ENCODE measurements at places on chromosomes 3 and 15.
A peak's percentile ranks its signal among the peaks of the same experiment; 100 is the strongest.

DNA sequence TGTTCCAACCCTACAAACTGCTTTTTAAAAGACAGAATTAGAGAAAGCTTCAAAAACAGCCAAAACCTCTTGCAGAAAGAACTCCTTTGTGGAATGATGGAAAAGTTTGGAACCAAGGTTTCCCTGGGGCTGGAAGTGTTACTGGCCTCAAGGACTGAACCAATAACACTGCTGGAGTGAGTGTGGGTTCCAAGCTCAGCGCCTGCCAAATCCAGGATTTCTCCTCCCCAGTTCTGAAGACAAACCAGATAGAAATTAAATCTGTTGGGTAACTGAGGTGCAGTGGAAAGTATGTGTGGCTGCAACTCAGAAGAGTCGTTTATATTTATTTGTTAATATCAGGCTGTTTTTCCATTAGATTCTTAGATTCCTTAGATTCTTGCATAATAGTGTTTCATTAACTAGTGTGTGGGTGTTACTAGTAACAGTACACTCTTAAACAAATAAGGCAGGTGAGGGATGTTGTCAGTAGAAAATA lies 66.5 kb upstream of the FNDC3B start:
- no peaks in the 10 kb centered on the region for H3K27me3 ChIP-seq
- no peaks in the 10 kb centered on the region for H3K36me3 ChIP-seq
- no peak overlapping the region for H3K27ac ChIP-seq
- DNase-seq = no peak
- no peaks in the 10 kb centered on the region for H3K4me1 ChIP-seq

DNA sequence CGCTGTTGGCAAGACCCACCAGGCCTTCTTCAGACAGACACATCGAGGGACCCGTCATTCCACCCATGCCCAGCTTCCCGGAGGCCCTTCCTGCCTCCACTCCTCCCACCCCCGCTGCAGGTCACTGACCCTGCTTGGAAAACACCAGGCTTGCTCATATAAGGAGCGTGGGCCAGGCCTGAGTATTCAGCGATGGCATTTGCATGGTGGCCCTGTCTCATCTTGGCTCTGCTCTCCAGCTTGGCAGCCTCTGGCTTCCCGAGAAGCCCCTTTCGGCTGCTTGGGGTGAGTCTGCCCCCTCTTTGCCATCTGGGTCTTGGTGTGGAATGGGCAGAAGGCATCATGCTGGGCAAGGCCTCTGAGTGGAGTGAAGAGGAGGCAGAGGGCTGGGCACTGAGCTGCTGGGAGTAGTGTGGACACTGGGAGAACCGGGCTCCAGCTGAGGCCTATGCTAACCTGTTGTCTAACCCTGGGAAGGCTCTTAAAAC lies at the start of gene ITIH3:
ITIH3 (plus strand) TSS at position 185 of the 488 bp plus-strand sequence; CDS start at position 193, 8 bp downstream.
- no peak within 1 kb of the TSS for H3K4me3 ChIP-seq
- H3K27me3 ChIP-seq = no peaks in the 10 kb centered on the region
- DNase-seq = no peak
- no peaks in the 10 kb centered on the region for H3K4me1 ChIP-seq
- H3K27ac ChIP-seq = no peak within 1 kb of the TSS

- DNase-seq = no peak
- no peak overlapping the region for H3K27ac ChIP-seq
- H3K4me1 ChIP-seq = no peaks in the 10 kb centered on the region
- H3K27me3 ChIP-seq = no peaks in the 10 kb centered on the region
- H3K36me3 ChIP-seq = no peaks in the 10 kb centered on the region
Observed at GRCh38 chr15:87614704-87615103, 641.8 kb downstream of the NTRK3 start.

DNA sequence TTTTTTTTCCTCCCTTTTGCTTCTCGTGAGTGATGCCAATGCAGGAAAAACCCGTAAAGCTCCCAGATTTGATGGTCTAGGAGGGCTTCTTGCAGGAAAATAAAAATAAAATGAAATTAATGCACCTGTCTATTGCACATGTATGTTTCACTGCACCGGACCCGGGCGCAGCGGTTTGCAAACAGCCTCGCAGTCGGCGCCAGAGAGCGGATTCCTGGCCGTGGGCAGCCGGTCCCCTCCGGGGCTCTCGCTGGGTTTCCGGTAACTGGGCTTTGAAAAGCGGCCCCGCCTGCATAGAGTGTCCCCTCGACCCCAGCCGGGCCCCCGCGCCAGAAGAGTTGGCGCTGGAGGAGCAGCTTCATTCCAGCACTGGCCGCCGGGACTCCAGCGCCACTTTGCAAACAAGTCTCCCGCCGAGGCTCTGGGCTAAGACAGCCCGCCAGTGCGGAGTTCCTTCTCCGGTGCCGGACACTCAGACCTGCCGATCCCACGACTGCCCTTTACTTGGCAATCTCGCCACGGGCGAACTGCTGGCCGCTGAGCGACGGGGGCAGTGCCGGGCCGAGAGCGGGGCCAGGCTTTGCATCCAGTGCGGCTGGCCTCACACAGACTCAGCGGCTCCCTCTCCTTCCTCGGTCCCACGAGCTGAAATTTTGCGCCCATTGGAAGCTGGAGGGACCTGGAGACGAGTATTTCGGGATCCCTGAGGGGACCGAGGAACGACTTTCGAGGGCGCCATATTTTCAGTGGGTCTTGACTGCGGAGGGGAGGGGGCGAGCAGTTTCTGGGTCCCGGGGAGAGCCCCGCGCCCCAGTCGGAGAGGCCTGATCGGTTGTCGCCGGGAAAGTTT lies 225.9 kb upstream of the C2CD4B start:
- peak; percentile 79 for DNase-seq
- H3K27ac ChIP-seq = no peak overlapping the region
- H3K4me3 ChIP-seq = peak overlapping the region; percentile 56
- H3K4me1 ChIP-seq = peaks cover 6% of the 10 kb centered on the region
- H3K36me3 ChIP-seq = no peaks in the 10 kb centered on the region

All from H1 (cell line).